ENCODE measurements at places on chromosomes 11 and 22. TPM values are rescaled to one million over a fixed set of nuclear protein-coding genes. Genes with fewer than 3 reads are reported as not detected.

- no peak for DNase-seq
Observed at GRCh38 chr11:46003572-46003971, 81.1 kb downstream of the LARGE2 start.

DNA sequence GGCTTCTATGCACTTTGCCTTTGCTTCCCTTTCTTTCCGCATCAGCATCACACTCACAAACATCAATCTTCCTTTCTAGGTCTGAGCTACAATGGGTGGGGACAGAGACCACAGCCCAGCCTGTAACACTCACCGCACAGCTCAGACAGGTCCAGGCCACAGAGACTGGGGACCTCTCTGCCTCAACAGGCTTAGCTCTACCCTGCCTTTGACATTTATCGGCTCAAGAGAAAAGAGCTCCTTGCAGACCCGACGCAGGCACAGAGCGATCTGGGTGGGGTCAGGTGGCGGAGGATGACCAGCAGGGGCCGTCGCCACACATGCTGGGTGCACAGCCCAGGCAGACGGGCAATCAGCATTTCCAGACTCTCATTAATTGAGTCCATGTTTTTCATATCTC, 837.3 kb downstream of the TBC1D22A start:
- no peak for DNase-seq

- DNase-seq: no peak
Observed at GRCh38 chr22:38136607-38137006, 26.1 kb upstream of the BAIAP2L2 start.

- peak; percentile 42 for DNase-seq
Observed at GRCh38 chr11:31340903-31341572, 28.5 kb downstream of the DCDC1 start.

The MRGPRG gene
- not detected for total RNA-seq

DNA sequence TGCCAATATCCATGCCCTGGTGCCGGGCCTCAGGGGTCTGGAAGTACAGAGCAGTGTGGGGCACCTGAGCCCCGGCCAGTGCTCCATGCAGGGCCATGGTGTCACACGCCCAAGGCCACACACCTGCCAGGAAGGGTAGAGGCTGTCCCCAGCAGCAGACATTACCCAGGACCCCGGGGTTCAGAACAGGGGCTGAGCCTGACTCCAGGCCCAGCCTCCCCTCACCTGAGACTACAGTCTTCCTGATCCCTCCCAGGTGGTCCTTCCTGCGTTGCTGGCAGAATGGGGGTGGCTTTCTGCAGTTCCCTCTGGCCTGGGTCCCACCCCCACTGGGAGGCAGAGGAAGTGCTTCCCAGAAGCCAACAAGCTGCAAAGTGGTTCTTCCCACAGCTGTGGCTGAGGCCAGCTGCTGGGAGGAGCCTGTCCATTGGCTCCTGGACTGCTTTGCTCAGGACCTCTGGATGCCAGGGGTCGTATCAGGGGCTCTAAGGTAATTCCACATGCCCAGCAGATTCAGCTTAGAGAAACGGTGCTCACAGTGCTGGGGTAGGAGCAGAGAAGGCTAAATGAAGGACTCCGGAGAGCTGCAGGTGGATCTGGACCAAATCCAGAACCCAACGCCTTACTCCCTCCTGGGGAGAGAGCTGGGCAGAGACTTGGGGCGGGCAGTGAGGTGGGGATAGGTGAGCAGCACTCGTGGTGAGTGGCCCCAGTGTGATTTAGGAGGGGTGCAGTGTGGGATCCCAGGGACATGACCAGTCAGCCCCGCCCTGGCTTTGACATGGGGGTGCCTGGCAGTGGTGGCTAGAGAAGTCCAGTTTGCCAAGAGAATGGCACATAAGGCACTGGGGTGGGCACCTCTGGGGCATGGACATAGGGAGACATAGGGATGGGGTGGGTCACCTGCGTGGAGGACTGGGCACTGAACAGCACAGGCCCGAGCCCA, 12.6 kb downstream of the TCIRG1 start:
- no peak for DNase-seq

DNA sequence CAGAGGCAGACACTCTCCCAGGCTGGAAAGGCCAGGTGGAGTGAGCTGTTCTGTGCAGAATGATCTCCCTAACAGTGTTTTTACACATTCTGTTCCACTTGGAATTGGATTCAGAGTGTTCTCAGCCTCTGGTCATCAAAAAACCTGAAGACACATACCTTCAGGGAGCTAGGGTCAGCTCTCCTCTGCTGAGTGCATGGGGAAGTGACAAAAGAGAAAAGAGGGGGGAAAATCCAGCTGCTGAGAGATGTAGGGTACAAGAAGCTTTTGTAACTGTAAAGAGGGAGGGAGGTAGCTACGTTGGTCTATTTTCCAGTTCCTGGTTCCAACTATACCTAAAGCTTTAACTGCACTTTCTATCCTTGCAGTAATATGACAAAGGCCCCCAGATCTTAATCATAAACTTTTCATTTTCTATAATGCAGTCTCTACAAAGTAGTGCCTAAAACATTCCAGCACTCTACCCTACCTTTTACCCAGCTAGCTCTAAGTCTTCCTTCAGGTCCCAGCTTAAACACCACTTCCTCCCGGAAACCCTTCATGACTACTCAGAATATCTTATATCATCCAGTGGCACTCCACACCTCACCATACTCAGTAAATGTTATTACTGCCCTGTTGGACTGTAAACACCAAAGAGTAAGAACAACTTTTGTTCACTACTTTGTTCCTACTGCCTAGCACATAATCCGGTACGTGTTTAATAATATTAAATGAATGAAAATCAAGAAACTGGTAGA, 9.2 kb downstream of the MAPK1 start:
- DNase-seq: peak; percentile 45

- DNase-seq: no peak
Observed at GRCh38 chr11:43747130-43747802, 66.7 kb downstream of the HSD17B12 start.

The C11orf86 gene
- not detected for total RNA-seq

DNA sequence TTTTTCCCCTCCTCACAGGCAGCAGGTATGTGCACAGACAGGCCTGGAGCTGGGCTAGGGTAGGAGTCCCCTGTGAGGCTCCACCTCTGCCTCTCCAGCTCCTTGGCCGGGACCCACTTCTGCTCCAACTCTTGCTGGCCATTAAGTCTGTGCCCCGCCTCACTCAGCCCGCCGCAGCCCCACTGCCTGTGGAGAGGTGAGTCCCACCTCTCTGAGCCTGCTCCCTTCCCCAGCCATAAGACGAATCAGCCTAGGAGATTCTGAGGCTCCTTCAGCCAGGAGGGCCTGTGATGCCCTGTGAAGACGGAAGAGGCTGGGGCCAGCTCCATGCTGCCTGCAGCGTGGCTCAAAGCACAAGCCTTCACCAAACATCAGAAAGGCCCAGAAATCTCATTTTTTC, 23.0 kb downstream of the TSKU start:
- no peak for DNase-seq

The SOX6 gene
- total RNA-seq: under 0.01 TPM

DNA sequence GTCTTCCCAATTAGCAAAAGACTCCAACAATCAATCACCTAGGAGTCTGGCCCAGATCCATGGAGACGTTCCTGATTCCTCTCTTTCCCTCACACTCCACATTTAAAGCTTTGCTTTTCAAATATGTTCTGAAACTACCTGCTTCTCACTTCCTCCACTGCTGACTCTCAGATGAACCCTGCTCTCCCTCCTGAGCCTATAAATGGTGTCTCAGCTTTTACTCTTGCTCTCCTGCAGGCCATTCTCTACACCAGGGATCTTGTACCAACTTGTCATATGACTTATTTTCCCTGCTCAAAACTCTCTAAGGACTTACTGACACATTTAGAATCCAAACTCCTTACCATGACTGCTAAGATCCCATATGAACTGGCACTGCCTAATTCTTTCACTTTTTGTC, 138.4 kb upstream of the DDI1 start:
- DNase-seq: no peak

The VPREB1 gene
- not detected for total RNA-seq

- DNase-seq: no peak
Observed at GRCh38 chr22:36423461-36424404, 36.0 kb upstream of the MYH9 start.

The VSIG2 gene
- under 0.01 TPM for total RNA-seq

DNA sequence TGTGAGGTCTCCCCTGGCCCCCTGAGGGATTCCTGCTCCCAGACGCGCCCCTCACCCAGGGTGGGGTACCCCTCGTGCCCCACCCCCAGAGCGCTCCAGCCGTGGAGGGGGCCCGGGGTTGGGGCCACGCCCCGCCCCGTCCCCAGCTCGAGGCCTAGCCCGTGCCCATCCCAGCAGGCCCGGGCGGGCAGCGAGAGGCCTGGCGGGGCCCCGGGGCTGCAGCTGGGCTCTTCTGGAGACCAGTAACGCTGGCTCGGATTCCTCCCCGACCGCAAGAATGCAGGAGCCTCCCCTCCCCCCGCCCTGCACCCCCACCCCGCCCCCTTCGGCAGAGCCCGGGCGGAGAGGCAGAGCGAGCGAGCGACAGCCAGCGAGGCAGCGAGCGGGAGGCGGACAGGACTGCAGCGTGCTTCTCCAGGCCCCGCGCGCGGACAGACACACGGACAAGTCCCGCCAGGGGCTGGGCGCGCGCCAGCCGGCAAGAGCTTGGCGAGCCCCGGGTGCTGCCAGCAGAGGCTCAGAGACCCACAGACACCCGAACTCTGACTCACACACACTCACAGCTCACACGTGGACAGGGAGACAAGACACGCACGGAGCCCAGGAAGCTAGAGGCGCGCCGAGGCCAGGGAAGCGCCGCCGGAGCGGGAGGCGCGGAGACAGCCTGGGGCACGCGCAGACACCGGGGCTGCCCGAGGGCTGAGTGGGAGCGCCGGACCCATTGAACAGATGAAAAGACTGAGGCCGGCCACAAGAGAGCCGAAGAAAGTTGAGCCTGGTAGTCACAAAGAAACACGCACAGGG, 15.2 kb downstream of the BCL9L start:
- peak; percentile 68 for DNase-seq

The TCN1 gene
- not detected for total RNA-seq

DNA sequence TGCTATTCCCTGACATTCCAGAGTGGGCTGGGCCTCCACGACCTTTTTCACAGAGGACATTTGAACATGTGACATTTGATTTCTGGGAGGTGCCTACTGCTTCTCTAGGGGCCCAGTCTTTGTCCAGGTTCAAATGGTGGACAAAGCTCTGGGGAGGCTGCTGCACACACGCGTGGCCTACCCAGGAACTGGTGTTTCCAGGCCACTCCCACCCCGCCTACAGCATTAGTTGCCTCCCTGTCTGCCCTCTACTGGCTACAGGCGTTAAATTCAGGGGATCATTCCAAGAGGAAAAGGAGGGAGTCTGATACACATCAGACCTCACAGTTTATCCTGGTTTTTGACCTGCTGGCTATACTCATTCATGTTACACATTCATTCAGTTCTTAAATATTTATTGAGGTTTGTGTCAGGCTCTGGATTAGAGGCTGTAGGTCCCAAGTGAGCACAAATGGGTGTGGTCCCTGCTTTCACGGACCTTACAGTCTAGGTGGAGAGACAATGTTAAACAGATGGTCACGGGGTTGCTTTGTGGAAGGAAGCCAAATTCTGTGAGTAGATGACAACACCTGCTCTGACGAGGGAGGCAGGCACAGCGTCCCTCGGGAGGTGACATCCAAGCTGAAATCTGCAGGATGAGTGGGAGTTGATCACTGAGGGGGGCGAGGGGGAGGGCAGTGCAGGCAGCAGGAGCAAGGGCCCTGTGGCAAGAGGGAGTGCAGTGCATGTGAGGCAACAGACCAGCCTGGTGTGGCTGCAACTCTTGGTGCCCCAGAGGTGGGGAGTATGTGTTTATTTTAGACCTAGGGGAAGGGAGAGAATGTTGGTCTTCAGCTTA, 11.8 kb downstream of the TUB start:
- DNase-seq: peak; percentile 68

The SPON1 gene
- under 0.01 TPM for total RNA-seq

The CLDN5 gene
- 533 TPM for total RNA-seq

The OR5P2 gene
- total RNA-seq: not detected

DNA sequence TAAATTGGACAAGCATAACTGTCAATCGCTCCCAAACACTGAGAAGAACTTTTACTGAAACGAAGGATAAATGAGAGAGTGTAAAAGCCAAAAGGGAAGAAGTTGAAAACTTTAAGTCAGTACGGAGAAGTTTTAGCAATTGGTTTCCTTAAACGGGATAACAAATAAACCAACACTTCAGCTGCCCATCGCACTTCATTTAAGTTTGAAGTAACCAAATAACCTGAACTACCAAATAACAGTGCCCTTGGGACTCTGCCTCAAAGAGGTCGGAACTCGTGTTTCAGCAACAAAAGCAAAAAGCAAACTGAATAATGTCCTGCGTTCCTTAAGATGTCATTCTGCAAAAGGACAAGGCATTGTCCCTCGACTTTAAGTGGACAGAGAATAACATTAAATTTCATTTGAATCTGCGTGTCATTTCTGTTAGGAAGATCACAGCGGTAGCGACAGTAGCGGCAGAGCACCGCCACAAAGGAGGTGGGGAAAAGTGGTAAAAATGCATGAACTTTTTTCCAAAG, 127.0 kb upstream of the C11orf58 start:
- no peak for DNase-seq

GRCh38 chr11:33533386-33534052, 167.1 kb downstream of the C11orf91 start:
- no peak for DNase-seq
